ENCODE measurements at places on chromosomes 7 and 10. TPM values are rescaled to one million over a fixed set of nuclear protein-coding genes. Genes with fewer than 3 reads are reported as not detected.
A peak's percentile ranks its signal among the peaks of the same experiment; 100 is the strongest.

DNA sequence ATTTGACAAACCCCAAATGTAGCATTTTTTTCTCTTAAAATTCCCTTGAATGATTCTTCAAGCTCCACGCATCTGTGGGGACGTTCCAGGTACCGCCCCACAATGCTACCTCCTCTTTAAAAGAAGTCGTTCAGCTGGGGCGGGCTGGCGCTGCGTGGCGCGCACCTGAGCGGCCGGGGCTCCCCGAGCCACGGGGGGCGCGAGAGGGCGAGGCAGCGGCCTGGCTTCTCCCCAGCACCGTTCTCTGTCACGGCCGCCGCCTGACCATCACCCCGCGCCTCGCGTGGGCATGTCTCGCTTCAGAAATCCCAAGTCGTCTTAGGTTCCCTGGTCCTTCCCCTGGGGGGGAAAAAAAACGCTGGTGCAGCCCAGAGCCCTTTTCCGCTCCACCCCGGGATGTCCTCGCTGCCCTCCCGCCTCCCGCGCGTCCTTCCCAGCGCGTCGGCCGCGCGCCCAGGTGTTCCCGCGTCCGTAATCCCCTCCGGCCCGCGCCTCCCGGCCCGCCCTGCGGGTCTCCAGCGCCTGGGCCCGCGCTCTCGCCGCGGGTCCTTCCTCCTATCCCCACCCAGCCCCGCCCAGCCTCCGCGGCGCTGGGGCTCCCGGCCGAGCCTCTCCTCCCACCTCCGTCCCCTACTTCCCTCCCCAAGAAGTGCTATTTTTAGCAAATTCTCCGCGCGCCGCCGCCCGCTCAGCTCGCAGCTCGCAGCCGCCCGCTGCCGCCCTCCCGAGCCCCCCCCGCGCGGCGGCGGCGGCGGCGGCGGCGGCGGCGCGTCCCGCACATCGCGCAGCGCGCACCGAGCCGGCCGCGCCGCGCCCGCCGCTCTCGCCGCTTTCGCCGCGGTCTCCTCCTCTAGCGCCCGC, 58.7 kb upstream of the PRPS1L1 start:
- H3K4me1 ChIP-seq: peaks cover 5% of the 10 kb centered on the region
- DNase-seq: peak; percentile 70
- H3K4me3 ChIP-seq: peak overlapping the region; percentile 95
- H3K27me3 ChIP-seq: no peaks in the 10 kb centered on the region
- peak overlapping the region; percentile 66 for H3K27ac ChIP-seq

GRCh38 chr10:13536674-13537366, 8.0 kb upstream of the BEND7 start:
- no peak overlapping the region for H3K4me3 ChIP-seq
- no peaks in the 10 kb centered on the region for H3K36me3 ChIP-seq
- DNase-seq: no peak
- no peaks in the 10 kb centered on the region for H3K4me1 ChIP-seq

- H3K4me1 ChIP-seq: no peaks in the 10 kb centered on the region
- H3K27me3 ChIP-seq: no peaks in the 10 kb centered on the region
- no peak overlapping the region for H3K4me3 ChIP-seq
- no peak overlapping the region for H3K27ac ChIP-seq
- H3K36me3 ChIP-seq: no peaks in the 10 kb centered on the region
These were observed 320.9 kb upstream of the IMMP2L start for GRCh38 chr7:111883241-111883640.

DNA sequence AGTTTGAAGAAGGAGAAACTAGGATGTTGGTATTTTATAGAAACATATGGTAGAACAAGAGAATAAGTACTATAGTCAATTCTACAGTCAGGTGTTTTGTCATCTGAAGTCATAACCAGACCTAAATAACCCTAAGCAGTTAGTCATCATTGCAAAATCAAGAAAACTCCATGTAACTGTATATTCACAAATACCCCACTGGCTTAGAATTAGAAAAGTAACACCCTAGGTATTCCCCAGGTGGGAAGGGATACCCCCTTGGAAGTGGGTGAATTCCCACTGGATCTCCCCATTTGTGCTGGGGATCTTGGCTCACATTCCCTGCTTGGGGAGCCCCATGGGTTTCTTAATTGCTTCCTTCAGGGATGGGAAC, 45.9 kb upstream of the ITGB8 start:
- no peak overlapping the region for H3K27ac ChIP-seq
- no peaks in the 10 kb centered on the region for H3K36me3 ChIP-seq
- no peak for DNase-seq
- no peak overlapping the region for H3K4me3 ChIP-seq

GRCh38 chr7:143257501-143257900, 5.7 kb upstream of the GSTK1 start:
- no peak for DNase-seq
- no peak overlapping the region for H3K4me3 ChIP-seq
- H3K36me3 ChIP-seq: no peaks in the 10 kb centered on the region
- peaks cover 6% of the 10 kb centered on the region for H3K4me1 ChIP-seq

GRCh38 chr10:127907411-127908105, 655 bp downstream of the PTPRE start:
- peaks cover 22% of the 10 kb centered on the region for H3K27me3 ChIP-seq
- H3K27ac ChIP-seq: peak overlapping the region; percentile 77
- peaks cover 14% of the 10 kb centered on the region for H3K4me1 ChIP-seq
- H3K36me3 ChIP-seq: no peaks in the 10 kb centered on the region

The HOXA1 gene
- 0.14 TPM for total RNA-seq
